ENCODE measurements at places on chromosomes 7 and 10.

DNA sequence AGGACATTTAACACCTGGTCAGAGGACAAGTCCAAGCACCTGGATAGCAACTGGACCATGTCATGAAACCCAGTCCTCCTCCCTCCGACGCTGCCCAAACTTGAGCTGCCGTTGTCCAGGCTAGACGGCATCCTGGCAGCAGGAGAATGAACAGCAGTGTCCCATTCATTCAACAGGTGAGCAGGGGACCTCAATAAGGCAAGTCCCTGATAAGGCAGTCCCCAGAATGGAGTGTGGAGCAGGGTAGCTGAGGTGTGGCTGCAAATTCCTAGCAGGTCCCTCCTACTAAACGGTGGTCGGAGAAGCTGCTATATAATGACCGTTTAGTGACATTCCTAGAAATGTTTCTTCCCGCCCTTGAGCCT lies 169.8 kb downstream of the PRKAG2 start:
- no peak for DNase-seq

DNA sequence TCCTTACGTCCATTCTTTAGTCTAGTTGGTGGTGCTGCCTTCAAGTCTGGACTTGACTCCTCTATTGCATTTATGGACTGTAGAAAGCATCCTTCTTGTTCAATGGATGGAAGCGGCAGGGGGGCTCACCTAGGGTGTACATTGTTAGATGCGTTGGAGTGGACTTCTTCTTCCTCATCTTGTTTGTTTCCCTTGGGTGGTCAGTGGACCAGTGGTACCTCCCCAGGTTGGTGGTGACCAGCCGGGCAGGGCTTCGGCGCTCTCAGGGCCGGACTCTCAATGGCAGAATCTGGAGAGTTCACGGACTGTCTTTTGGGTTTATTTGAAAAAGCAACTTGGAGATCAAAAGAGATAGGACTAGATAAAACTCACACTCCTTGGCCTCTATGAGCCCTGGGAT lies 6.2 kb upstream of the BTBD16 start:
- no peak for DNase-seq

DNA sequence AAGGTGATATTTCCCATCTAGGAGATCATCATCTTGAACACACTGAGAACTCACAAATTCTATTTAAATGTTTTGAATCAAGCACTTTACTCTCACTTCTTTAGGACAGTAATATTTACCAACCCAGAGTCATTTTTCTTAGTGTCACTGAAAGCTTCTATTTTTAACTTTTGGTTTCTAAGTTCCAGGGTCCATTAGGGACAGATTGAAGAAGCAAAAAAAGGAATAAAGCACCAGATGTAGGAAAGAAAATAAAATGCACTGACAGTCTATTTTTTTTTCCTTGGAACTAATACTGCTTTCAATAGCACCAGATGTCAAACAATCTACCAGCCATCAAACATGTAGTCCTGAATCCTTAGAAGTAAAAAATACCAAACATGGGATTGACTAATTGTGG lies 526.7 kb upstream of the LRRN3 start:
- no peak for DNase-seq

- DNase-seq, result no peak
Observed at GRCh38 chr10:11210211-11210922, 192.7 kb downstream of the CELF2 start.

GRCh38 chr7:11343818-11344413 lies 370.2 kb downstream of the PHF14 start:
- DNase-seq, result no peak

GRCh38 chr10:62109587-62110293 lies 158.9 kb downstream of the RTKN2 start:
- DNase-seq, result no peak

DNA sequence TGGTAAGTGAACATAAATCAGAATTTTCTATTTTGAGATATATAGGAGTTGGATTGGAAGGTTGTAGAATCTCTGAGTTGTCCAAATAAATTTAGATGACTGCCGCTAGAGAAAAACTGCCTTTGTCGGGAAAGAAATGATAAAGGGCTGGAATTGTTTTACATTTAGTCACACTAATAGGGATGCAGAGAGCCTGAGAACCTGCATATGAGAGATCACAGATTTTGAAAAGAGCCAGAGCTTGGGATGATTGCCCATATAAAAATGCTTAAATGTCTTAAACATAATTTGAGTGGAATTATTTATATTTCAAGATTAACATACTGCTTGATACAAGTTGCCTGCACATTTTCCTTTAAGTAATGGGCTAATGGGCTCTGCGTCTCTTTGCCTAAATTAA lies 660.5 kb downstream of the NRG3 start:
- DNase-seq, result no peak

GRCh38 chr10:62277971-62278370 lies 9.3 kb upstream of the RTKN2 start:
- no peak for DNase-seq
